ENCODE measurements at places on chromosomes 4 and X.

DNA sequence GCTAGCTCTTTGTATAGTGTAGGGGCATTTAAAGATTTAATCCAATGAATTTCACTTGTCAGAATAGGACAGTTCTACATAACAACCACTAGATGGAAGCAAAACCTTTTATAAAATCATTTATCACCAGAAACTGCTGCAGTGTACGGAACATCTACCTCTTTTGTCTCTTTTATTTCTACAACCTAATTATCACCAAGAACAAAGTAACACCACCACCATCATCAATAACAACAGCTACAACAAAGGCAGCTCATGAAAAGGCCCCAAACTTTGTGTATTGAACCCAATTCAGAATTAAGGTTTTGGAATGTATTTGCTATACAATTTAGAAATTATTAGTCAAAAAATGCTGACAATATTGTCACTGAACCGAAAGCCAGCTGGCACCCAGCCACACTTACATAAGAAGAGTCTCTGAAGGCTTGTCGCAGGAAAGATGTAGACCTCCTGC is 260.9 kb upstream of the RPS6KA3 start:
- no peak for DNase-seq

DNA sequence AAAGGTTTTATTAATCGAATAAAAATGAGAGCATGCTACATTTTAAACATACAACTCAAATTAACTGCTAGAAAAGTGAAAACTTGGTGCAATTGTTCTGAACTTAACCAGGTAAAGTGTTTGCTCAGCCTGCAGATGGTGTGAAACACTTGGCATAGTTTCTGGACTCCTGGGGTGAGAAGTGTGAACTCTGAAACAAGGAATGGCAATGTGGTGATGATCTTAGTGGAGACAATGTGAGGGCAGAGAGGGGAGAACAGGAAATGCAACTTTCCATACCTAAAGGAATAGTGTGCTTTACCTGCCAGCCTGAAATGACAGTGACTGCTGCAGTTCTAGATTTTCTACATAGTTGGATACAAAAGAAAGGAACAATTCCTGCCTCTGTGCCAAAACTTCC is 57.4 kb downstream of the CCSER1 start:
- no peak for DNase-seq

DNA sequence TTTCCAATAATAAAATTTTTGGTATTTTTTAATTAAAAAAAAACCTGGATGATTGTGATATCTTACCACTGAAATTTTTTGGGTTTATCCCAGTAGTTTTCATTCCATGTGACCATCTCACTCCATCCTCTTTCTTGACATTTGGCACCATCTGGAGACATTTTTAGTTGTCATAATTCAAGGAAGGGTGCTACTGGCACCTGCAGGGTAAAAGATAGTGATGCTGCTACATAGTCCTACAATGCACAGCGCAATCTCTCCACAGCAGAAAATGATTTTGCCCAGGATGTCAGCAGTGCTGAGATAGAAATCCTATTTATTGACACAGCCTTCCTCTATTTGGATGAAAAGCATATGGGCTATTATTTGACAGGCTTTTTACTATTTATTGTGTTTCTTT is 79.3 kb downstream of the RBPJ start:
- no peak for DNase-seq

DNA sequence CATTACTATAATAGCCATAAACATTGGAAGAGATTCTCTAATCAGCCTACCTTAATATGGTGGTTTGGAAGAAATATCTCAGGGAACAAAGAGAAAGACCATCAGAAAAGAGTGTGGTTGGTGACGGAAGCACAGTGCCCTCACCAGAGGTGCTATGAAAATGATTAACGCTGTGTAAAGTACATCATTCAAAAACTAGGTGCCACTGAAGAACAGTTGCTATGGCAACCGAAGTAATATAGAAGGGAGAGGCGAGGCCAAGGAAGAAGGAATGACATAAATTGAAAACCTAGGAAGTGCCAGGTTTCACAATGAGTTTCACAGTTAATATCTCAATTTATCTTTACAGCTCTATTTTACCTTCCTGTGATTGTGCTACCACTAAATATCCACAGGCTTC is 57.0 kb upstream of the ARSJ start:
- DNase-seq = no peak

DNA sequence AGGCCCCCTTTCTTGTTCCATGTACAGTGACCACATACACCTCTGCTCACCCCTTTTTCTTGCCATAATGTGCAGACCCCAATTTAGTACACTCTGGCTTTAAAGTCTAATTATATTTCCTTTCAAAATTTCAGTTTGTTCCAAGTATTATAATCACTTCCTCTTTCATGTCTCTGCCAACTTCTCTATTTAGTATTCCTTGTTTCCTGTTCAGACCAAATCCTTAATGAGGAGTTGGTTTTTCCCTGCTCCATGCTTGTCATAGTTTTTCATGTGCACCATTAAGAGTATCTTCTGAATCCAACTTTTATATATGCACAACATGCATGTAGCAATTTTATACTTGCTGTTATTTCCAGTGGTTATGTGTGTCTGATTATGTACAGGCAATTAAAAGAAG is 32.3 kb downstream of the USP53 start:
- no peak for DNase-seq

DNA sequence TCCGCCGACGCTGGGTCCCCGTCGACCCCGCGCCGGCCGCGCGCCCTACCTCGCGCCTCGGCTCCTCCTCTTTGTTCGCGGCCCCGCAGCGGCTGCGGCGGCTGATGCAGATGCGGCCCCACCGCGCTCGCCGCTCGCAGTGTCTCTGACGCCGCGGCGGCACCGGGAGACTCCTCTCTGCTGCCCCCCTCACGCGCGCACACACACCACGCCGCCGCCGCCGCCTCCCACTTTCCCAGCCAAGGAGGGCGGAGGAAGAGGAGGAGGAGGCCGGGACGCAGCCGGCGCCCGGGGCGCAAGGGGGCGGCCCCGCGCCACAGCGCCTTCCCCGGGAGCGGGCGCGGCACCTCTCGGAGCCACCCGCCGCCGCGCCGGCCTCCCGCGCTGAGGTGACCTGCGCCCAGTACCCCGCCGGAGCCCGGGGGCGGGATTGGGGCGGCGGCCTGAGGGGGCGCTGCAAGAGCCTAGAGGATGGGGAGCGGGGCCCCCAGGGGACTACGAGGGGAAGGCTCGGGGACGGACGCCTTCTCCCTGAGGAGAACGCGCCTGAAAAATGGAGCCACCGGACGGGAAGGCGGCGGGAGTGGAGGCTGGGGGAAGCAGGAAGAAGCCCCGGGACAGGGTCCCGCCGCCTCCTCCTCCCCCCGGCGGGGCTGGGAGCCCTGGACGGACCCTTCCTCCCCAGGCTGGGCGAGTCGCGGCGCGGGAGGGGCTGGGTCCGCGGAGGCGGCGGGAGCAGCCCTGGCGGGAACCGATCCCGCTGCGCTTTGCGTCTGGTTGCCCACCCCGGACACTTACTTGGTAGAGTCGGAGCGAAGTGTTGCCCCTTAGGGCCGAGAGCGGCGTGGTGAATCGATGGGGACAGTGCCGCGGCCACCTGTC is at the start of gene SH3RF1:
Gene SH3RF1 (minus strand): TSS at position 147 of the 882 bp plus-strand sequence. CDS start 1,744 bp downstream, outside the sequence.
- peak; percentile 60 for DNase-seq

DNA sequence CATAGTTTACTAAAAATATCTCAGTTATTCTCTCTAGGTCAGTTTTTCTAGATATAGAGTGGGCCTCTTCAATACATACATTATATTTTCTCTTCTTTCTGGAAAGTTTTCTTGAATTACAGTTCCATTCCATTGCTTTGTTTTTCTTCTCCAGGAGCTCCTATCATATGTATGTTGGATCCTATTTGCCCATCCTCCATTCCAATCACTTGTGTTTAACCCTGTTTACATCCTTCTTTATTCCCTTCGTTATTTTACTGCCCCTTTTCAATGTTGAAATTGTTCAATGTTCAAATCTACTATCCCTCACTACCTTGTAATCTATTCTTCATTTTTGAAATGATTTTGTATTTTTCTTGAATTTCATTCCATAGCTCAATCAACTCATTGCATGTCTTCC is 97.4 kb downstream of the IRF2 start:
- DNase-seq = no peak

DNA sequence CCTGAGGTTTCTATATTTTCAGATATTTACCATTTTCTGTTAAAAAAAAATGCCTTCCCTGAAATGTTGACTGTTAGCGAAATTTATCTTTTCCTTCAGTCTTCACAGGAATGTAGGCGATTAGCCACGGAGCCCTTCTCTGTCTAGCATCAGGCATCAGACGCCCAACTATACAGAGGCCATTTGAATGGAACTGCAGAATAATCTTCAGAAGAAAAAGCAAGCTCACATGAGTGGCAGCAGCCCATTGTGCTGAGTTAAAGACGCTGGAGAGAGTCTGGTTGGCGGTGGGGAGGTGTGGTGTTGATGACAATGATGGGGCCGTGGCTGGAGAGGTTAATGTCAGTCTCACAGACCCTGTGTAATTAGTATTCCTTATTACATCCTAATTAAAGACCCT is 196.8 kb upstream of the LEF1 start:
- no peak for DNase-seq

- no peak for DNase-seq
Observed at GRCh38 chr4:74659576-74660411, 134.5 kb downstream of the BTC start.

- DNase-seq = no peak
Observed at GRCh38 chr4:38411981-38412536, 251.9 kb upstream of the KLF3 start.

- DNase-seq = no peak
Observed at GRCh38 chrX:40272141-40272540, 174.4 kb upstream of the BCOR start.

GRCh38 chr4:80220711-80221110 is 23.4 kb downstream of the PRDM8 start:
- DNase-seq = no peak

DNA sequence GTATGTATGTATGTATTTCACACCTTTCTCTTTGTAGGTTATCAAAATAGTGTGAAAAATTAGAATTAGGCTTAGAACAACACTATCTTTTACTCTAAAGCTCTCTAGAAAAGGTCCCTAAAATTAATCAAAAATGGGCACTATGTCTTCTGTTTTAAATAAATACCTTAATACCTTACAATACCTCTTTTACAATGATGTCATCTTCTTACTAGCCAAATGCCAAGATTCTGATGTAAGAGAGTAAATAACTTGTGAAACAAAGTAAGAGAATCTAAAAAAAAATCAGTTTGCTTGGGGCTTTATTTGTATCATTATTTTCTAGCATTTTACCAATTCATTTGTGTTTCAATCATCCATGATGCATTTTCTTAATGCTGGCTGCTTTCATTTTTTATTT is 402.2 kb upstream of the MAGEB2 start:
- no peak for DNase-seq

DNA sequence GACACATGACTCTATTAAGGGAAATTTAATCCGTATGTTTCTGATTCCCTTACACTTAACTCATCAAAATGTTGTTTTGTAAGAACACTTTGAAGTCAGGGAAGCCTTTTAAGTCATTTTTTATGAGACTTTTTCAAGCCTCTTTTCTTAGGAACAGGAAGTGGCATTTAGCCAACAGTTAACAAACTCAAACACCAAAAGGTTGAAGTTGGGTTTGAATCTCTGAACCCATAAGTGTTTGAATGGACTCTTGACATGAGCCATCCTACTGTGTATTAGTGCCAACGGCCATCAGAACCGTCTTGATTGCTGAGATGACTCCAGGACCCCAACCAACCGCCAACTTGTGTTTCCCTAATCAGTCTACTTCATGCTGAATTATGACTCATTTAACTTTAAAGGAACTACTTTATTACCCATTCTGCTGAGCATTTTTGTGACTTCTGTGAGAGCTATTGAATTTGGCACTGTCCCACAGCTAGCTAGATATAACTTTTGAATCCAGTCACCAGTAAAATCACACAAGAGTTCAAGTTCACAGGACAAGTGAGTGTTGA is 209.1 kb upstream of the FAT1 start:
- DNase-seq = no peak

- no peak for DNase-seq
Observed at GRCh38 chr4:2290974-2291704, 29.2 kb upstream of the MXD4 start.

- no peak for DNase-seq
Observed at GRCh38 chr4:154516318-154517029, 24.9 kb upstream of the DCHS2 start.

DNA sequence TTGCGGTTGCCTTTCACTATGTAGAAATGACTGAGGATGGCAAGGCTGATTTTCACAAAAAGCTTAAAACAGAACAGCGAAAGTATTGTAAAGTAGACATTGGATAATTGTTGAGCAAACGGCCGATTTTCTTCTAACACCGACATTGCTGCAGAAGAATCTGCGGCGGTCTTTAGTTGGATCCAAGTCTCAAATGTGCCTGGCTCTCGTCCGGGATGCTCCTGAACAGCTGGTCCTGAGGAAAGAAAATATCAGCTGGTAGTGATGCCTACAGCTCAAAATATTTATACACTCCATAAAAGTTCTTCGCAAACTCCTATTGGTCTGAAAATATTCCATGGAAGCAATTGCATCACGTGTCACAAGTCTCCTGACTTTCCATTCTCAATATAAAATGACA is at the start of gene ASB5:
Gene ASB5 (minus strand): TSS at position 260 of the 400 bp plus-strand sequence. CDS start 114 bp downstream, at position 146.
- no peak for DNase-seq

GRCh38 chr4:105652286-105652888 is 56.1 kb downstream of the INTS12 start:
- DNase-seq = no peak

DNA sequence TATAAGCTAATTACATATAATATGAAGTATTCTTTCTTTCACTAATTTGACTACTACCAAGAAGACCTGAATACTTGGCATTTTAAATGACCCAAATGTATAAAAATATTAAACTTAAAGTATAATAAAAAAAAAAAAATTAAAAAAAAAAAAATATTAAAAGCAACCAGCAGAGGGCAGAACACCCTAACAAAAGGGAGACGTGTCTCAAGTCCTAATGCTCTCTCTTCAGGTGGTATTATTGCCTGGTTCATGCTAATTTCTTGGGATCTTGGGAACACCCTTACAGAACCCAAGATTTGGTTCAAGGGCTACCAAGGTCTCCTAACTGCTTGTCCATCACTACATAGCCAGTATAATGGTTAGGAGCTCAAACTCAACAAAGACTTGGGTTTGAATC is 754.8 kb downstream of the RAB28 start:
- DNase-seq = no peak

GRCh38 chrX:45229348-45229747 is 28.7 kb upstream of the DIPK2B start:
- DNase-seq = no peak

- no peak for DNase-seq
Observed at GRCh38 chr4:27123123-27123768, 262.6 kb downstream of the STIM2 start.

- DNase-seq = no peak
Observed at GRCh38 chr4:111399623-111400022, 745.6 kb upstream of the FAM241A start.

- peak; percentile 12 for DNase-seq
Observed at GRCh38 chr4:128241425-128241913, 46.1 kb downstream of the PGRMC2 start.

- DNase-seq = no peak
Observed at GRCh38 chrX:129035180-129035579, 488.1 kb downstream of the SMARCA1 start.

- DNase-seq = no peak
Observed at GRCh38 chr4:5631352-5632065, 76.8 kb downstream of the EVC2 start.
